ENCODE measurements at places on chromosomes 1 and 21.

DNA sequence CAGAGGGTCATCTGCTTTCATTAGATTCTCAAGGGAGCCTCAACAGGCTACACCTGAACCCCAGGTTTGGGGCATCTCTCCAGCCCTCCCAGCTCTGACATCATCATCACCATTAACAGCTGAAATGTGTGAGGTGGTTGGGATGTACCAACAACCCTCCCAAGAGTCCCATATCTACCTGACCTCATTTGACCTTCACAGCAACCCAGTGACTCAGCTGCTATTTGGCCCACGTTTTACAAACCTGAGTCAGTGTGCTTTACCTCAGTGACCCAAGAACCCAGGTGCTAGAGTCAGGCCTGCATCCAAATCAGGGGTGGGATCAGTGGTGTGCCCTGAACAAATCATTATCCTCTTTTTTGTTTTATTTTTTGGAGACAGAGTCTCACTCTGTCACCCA lies 53.3 kb upstream of the TINAGL1 start:
- no peak for DNase-seq

GRCh38 chr1:1782399-1783221 lies 4.3 kb upstream of the NADK start:
- DNase-seq = no peak

GRCh38 chr1:91031081-91031480 lies 9.2 kb upstream of the ZNF644 start:
- DNase-seq = no peak

- no peak for DNase-seq
Measured at GRCh38 chr1:214259353-214259977, 21.5 kb upstream of the SMYD2 start.

- DNase-seq = no peak
Measured at GRCh38 chr1:70528590-70529333, 117.7 kb downstream of the CTH start.

Data from HS-27A (cell line).